Natural killer cell (primary cell): ENCODE measurements at places on chromosomes 7 and 10. TPM values are rescaled to one million over a fixed set of nuclear protein-coding genes. Genes with fewer than 3 reads are reported as not detected.

DNA sequence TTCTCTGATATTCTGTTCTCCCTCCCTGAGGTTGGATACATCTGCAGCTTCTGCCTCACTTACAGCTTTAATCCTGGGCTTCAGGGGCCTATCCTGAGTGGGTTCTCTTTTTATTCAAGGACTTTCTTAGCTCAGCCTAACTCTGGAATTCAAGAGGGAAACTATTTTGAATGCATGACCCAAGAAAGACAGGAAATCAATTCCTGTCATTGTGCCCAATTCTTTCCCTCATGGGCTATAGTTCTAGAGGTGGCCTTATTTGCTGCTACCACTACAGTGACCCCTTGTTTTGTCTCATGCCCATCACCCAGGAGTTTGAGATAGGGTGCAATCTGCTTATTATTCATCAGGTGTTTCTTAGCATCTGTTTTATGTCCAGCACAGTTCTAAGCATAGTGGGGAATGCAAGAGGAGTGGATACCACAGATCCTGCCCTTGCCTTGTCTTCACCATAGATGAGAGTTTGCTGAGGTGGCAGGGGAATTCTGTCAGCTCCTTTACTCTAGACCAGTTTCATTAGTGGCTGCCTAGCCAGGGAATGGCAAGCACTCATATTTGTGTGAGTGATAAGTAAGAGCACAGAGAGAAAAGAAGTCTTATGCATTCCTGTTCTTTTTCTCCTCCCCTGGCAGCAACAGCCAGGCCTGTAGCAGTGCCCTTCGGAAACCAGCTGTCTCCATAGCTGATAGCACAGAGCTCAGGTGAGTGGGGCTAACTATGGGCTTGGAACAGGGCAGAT lies 19.4 kb downstream of the STRIP2 start:
- no peak for DNase-seq
- no peaks in the 10 kb centered on the region for H3K36me3 ChIP-seq
- no peak overlapping the region for H3K27ac ChIP-seq
- H3K4me3 ChIP-seq = no peak overlapping the region
- H3K4me1 ChIP-seq = no peaks in the 10 kb centered on the region

OR13A1 gene
- not detected for total RNA-seq

- H3K4me3 ChIP-seq = no peak overlapping the region
- no peaks in the 10 kb centered on the region for H3K4me1 ChIP-seq
- H3K27ac ChIP-seq = no peak overlapping the region
- no peaks in the 10 kb centered on the region for H3K36me3 ChIP-seq
- H3K27me3 ChIP-seq = no peaks in the 10 kb centered on the region
These were observed 29.2 kb downstream of the COA1 start for GRCh38 chr7:43700059-43700501.

- H3K36me3 ChIP-seq = no peaks in the 10 kb centered on the region
- peaks cover 82% of the 10 kb centered on the region for H3K4me1 ChIP-seq
- H3K4me3 ChIP-seq = no peak overlapping the region
- no peak for DNase-seq
- H3K27me3 ChIP-seq = peaks cover 20% of the 10 kb centered on the region
These were observed 104.9 kb downstream of the GRK5 start for GRCh38 chr10:119312241-119312640.
